NCI-H510A treated with DMSO at 0.1 percent for 48 hours (cell line): ENCODE measurements at places on chromosomes 16 and 17.

DNA sequence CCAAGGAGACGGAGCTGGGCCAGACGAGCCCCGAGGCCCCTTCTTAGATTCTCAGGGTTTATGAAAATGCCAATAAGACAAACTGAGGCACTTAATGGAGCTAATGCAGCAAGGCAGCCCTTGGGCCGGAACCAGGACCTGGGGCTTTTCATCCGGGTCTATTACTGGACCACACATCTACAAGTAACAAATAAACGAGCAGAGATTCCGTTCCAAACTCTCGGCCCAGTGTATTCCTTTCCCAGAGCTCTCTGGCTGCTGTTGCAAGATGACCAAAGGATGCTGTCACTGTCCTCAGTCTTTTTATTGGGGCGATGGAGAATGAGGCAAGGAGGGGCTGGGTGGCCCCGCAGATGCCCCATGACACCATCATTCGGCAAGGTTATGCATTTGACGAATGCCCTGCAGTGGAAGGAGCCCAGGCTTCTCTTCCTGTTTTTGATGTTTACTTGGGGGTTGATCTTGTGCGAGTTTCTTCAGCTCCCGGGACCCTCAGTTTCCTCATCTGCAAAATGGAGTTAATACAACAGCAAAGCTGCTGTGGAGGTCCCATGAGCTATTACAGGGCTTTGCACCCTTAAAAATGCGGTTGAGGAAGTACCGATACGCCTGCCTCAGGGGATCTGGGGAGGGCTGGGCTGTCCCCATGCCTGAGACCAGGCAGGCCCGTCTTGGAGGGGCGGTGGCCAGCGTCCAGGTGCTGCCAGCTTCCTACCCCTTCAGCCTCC lies 1.1 kb upstream of the NTN1 start:
- no peak for DNase-seq

- no peak for DNase-seq
Measured at GRCh38 chr17:69714669-69715068, 300.2 kb downstream of the MAP2K6 start.

GRCh38 chr17:79721993-79722671 lies 8.6 kb upstream of the ENPP7 start:
- DNase-seq: no peak

DNA sequence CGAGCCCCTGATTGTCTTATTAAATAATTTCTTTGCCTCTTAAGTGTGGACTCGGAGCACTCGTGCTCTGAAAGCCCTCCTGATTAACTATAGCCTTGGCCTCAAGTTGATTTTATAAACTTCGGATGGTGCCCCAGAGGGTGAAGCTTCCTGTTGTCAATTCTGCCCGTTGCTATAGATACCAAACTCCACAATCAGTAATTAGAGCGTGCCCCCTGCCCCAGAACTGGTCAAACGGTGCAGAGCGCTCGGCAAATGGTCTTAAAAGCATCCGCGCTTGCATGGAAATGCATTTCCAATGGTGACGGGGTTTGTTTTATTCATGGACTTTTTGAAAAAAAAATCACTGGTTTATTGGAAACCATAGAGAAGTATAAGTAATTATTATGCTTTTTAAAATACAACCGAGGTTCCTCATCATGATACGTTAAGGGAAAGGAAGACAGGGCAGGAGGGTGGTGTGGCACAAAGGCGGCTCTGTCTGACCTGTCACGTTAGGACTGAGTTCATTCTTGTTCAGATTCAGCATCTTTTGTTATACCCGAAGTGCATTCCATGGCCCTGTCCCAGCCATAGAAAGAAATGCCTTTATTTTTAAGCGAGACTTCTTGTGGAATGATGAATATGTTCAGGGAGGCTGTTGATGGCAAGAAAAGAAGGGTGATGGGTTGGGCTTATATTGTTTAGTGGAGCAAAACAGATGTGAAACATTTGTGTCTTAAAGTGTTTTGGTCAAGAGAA lies 476.4 kb downstream of the MAF start:
- DNase-seq: no peak

- no peak for DNase-seq
Measured at GRCh38 chr17:55294042-55294751, 29.4 kb downstream of the HLF start.

DNA sequence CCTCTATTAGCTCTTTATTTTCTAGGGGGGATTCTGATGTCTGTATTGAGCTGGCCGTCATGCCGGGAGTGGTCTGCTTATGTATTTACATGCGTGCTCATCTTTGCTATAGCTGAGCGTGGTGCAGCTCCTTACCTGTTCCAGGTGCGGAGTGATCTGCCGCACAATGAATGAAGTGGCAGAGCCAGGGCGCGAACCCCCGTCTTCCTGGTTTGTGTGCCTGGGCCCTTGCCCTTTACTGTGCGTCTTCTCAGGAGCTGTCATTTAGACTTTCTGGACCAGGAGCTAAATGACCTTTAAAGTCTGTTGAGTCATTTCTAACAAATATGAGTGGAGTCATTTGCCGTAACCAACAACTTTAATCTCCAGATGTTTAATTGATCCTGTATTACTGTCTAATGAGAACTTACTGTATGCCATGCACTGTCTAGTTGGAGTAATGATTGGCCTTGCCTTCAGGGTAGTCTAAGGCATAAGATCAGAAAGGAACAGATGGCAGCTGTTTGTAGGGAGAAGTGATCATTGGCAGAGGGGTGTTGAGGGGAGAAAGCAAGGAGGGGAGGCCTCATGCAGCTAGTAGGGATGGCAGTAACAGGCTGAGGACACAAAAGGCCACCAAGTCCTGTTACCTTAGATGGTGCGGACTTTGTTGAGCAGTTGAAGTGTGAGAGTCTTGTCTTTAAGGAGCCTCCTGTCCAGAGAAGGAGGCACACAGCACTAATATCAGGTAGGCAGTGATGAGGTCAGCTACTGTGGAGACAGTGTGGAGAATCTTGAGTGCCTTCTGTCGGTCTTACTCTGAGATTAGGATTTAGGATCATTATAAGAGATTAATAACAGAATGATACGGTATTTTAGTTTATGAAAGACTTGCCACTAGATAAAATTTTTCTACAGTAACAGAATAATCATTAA lies 53.9 kb downstream of the USP10 start:
- no peak for DNase-seq

DNA sequence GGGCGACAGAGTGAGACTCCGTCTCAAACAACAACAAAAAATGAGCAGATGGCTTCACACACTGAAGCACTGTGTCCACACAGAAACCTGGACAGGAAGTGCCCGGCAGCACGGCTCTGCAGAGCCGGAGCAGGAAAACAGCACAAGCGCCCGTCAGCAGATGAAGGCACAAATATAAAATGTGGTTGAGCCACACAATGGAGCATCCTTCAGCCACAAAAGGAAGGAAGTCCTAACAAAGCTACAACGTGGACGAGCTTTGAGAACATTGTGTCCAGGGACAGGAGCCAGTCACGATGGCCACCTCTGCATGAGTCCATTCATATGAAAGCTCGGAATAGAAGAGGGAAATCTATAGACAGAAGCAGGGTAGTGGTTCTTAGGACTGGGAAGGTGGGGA lies 15.7 kb downstream of the RHBDF2 start:
- DNase-seq: no peak

DNA sequence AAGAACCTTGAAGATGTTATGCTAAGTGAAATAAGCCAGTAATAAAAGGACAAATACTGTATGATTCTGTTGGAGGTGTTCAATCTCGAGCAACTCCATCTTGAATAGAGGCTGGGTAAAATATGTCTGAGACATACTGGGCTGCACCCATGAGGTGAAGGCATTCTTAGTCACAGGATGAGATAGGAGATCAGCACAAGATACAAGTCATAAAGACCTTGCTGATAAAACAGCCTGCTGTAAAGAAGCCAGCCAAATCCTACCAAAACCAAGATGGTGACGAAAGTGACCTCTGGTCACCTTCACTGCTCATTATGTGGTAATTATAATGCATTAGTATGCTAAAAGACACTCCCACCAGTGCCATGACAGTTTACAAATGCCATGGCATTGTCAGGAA lies 98.1 kb downstream of the RGS9 start:
- no peak for DNase-seq

GRCh38 chr17:57302690-57303465 lies 46.6 kb downstream of the MSI2 start:
- no peak for DNase-seq

DNA sequence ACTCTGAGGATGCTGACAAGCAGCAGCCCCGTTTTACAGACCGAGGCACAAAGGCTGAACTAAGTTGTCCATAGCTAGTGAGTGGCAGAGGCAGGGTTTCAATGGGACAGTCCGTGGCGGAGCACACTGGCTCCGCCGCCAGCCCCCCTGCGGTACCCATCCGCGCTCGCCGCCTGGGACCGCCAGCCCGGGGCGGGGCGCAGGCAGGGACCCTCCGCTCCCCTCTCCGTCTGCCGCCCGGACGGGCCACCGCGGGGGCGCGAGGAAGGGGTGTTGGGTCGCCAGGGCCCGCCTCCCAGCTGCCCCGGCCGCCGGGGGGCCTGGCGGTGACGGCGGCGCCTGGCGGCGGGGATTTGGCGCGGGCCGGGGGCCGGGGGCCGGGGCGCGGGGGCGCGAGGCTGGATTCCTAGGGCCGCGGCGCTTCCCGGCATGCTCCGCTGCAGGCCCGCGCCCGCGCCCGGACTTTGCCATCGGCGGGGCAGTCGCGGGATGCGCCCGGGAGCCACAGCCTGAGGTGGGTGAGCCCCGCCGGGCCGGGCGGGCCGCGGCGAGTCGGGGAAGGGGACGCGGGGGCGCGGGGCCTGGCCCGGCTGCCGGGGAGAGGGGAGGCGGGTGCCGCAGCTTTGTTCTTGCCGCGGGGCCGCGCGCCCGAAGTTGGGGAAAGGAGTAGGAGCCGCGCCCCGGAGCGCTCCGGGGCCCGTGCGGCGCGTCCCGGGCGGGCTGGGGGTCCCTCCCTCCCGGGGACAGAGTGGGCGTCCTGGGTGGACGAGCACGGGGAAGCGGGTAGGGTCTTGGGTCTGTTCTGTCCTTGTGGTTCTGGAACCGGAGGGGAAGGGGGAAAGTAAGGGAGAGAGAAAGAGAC lies at the start of gene TMEM98:
Gene TMEM98, plus strand, starts transcription at position 430 of the 862 bp plus-strand sequence. CDS start 3,376 bp downstream, outside the sequence.
- no peak for DNase-seq

- DNase-seq: no peak
Measured at GRCh38 chr16:25187491-25187795, 29.3 kb upstream of the AQP8 start.

DNA sequence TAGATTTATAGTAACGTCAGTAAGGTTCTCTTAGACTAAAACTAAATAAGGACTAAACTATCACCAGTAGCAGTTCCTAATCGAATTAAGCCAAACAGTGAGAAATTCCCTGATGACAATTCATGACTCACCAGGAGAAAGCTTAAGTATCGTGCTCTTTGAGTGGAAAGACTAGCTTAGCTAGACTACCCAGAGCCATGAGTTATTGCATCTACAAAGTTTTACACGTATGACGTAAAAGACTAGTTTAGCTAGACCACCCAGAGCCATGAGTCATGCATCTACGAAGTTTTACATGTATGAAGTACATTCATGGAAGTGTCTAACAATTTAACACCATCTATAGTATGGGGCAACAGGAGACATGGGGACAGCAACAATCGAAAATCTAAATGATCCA lies 36.6 kb downstream of the UBE2G1 start:
- DNase-seq: no peak

DNA sequence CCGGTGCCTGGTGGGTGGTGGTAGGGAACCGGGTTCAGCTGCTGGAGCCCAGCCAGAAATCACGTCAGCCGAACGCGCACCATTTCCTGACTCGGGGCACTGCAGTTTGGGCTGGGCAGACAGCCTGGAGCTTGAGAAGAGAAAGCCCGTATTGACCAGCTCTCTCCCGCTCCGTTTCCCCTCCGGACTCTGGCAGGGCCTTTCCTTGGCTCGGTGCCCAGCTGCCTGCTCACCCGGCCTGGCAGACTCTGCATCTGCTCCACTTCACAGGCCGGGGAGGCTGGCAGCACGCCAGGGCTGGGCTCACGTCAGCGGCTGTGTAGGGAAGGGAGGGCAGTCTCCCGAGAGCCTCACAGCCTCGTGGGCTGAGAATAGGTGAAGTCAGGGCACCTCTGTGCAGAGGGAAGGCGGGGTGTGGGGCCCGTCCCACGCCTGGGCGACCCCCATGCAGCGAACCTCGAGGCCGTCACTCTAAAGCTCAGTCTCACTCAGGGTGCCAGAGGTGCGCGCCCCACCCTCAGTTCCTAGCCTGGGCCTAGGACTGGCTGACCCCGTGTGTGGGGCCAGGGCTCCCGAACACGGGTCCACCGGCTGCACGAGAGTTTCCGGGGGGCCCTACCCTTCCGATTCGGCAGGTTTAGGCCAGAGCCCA lies 59.1 kb downstream of the OR1D5 start:
- DNase-seq: peak; percentile 87

DNA sequence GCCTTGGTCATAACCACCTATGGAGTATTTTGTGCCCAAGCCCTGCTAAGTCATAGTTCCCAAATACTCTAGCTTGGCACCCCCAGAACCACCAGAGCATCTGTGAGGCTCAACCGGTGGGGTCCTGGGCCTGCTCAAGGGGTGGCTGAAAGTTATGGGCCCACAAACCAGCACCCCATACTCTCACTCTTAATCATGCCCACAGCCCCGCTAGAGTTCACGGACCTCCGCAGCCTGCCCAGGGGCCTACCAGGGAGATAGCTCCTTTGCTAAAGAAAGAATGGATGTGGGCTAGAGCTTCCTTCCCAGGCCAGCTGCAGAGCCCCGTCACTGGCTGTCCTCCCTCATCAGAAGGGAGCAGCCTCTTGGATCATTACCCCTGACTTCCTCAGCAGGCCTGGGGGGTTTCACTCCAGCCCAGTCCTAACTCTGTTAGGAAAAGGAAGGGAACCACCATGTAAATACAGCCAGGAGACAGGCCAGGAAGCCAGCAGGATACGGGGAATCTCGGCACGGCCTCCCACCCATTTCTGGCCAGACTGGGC lies 1.4 kb downstream of the GIT1 start:
- no peak for DNase-seq

GRCh38 chr16:20948444-20948843 lies 47.9 kb downstream of the LYRM1 start:
- no peak for DNase-seq

DNA sequence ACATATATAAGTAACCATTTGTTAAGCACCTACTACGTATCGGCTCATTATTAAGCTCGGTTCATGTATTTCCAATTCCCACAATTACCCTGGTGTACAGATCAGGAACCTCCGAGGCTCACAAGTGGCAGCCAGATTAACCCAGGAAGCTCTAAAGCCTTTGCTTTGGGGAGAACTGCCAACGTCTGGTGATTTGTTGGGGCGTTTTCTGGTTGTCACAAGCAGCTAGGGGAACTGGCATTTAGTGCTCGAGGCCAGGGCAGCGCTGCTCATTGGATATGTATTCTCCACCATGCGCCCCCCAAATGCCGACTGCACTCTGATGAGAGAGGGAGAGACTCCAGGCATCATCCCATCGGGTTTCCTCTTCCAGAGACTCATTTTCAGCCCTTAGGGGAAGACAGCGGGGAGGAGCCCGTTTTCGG lies 541 bp downstream of the ZNF18 start:
- peak; percentile 50 for DNase-seq
